Retinal pigment epithelial cell (primary cell): ENCODE measurements at places on chromosomes 5 and 9.

DNA sequence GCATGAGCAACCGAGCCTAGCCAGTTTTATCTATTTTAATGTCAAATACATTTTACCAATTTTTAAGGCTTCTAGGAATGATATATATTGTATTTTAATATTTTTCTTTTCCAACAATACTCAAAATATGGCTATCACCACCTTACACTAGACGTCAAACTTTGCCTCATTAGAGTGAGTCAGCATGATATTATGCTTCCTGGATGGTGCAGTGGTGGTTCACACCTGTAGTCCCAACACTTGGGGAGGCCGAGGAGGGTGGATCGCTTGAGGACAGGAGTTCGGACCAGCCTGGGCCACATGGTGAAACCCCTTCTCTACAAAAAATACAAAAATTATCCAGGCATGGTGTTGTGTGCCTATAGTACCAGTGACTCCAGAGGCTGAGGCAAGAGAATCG, 7.3 kb upstream of the CDC14B start:
- no peak for DNase-seq

DNA sequence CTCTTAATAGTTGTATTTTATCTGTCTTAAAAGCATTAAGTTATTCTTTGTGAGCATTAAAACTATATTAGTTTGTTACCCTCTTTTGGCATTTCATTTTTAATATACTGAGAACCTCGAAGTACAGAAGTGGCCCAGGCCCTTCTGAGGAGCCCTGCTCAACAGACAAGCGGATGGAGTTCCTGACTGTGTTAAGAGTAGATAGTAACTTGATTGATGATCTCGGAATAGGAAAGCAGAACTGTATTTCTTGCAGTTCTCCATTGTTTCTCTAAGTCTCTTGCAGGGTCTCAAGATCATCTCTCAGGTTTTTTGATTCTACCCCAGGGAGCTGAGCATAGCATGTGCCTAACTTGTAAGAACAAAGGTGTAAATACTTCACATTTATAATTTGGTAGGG, 139.6 kb downstream of the SMARCA2 start:
- DNase-seq: no peak

DNA sequence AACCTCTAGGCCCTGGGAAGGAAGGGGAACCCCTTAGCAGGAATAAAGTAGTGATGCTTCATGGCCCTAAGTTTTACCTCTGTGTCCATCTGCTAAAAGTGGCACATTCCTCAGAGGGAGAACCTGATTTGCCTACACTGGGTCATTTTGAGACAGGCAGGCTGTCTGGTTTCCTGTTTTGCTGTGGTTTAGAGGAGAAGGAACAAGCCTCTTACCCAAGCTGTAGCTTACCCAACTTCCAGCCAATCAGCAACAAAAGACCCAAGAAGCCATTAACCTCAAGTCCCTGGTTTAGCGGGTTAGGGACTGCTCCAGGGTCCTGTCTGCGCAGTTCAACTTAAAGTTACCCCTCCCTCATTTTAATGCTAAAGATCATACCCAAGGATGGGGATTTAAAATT, 411.0 kb downstream of the MAT2B start:
- DNase-seq: no peak

DNA sequence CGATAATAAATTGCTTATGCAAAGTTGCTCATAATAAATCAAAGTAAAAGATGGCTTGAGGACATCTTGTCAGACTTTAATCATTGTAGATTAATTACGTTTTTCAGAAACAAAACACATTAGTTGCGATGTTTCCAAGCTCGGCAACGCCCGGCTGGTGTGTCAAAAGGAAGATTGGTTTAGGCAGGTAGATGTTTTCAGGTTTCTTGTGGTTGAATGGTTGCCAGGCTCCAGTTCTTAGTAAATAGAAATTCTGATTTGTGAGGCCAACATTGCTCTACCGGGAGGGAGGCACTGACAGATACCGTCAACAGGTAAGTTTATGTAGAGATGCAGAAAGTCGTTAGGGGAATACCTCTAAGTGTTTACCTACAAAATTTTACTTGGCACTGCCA, 280.3 kb downstream of the NPR3 start:
- no peak for DNase-seq

GRCh38 chr9:115275753-115276152, 157.8 kb upstream of the TNC start:
- no peak for DNase-seq

DNA sequence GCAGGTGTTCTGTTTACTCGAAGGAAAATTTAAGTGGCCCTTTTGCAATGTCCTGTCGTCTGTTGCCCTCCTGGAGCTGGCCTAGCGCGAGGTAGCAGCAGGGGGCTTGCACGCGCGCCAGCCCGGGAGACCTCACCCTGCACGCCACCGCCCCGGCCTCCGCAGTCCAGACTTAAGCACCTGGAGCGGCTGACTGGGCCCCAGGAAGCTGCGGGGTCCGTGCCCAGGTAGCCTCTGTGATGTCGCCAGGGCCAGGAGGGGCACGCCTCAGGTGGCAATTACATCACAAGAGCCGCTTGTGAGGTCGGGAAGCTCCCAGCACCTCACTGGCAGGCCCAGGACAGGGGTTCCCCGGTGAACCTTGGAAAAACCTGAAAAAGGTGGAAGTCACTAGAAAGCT, at the start of gene SAXO1:
SAXO1 (minus strand) TSS at position 195 of the 400 bp plus-strand sequence. CDS start 301 bp downstream, outside the sequence.
- no peak for DNase-seq

DNA sequence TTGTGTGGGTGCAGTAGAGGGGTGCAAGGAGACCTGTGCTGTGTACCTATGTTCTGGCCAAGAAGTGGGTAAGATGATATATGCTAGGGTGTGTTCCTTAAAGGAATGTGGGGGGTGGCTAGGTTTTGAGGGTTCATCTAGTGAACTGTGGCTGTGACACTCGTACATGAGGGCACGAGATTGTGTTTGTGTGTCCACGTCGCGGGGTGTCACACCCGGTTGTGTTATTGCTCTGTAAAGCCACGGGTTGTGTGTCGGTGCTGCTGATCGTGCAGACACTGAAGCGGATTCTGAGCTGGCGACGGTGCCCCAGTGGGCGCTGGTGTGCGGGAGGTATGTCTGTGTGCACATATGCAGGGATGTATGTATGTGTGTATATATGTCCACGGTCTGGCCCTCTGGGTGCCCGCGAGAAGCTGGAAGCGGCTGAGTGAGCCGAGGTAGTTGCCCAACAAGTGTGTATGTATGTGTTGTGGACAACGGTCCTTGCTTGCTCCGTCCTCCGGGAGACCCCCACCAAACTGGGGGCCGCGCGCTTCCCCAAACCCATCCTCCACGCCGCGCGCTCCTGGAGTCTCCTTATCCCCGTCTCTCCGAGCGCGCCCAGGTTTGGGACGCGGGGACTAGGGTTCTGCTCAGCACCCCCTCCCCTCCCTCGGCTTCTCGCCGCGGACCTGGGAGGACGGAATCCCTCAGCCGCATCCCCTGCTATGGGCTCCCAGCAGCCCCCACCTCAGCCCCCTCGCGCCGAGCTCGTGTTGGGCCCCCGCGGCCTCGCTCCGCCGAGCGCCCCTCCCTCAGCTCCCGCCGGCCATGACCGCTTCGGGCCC, 639 bp downstream of the PCDH1 start:
- no peak for DNase-seq

DNA sequence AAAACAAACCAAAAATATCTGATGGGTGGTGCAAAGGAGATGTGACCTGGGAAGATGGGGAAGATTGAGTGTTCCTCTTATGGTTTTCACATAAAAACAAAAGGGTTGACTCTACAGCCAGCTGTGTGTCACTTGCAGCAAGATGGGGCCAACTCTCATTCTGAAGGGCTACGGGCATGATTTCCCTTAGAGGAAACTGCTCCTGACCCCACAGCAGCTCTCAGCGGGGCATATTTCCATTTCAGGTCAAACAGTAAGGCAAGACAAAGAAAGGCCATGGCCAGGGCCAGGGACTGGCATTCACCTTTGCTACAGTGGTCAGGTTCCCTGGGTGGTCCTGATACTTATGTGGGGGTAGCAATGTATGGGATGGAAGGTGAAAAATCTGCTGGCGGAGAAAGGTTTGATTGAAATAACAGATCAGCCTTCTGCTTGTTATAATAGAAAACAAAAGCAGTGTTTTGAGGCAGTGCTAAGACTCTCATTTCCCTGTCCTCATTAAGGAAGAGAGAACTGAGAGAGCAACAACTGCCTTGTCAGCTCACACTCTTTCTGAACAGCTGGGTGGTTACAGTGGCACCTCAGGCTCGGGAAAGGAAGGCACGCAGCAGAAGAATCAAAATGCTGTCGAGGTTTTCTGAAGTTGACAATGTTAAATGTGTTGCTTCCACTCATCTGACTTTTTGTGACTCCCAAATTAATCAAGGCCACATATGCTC, 120.7 kb upstream of the PCA3 start:
- no peak for DNase-seq

DNA sequence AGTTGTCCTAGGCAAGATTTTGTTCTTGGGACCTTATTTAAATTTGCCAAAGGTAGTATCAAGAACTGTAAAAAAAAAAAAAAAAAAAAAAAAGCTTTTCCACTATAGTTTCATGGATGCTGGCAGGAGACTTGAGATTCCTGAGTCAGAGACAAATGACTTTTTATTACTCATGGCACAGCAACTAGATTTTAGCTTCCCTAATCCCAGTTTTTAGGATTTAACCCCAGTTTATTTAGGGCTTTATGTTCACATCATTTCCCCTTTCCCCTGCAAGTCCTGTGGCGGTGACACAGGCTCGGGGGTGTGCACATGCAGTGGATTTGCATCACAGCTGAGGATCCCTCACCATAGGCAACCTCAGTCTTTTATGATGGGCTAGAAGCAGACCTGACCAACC, 144.9 kb downstream of the GOLPH3 start:
- DNase-seq: no peak

DNA sequence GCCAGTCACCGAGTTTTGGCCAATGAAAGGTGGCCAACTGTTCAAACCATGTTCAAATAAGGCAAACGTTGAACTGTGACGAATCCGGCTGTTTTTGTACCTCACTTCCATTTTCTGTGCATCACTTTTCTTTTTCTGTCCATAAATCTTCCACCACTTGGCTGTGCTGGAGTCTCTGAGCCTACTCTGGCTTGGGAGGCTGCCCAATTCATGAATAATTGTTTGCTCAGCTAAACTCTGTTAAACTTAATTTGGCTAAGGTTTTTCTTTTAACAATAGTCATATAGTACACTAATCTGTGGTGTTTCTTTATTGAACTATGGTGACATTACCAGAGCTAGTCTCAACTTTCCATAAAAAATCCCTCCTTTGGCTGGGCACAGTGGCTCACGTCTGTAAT, 11.3 kb downstream of the NIM1K start:
- DNase-seq: no peak

DNA sequence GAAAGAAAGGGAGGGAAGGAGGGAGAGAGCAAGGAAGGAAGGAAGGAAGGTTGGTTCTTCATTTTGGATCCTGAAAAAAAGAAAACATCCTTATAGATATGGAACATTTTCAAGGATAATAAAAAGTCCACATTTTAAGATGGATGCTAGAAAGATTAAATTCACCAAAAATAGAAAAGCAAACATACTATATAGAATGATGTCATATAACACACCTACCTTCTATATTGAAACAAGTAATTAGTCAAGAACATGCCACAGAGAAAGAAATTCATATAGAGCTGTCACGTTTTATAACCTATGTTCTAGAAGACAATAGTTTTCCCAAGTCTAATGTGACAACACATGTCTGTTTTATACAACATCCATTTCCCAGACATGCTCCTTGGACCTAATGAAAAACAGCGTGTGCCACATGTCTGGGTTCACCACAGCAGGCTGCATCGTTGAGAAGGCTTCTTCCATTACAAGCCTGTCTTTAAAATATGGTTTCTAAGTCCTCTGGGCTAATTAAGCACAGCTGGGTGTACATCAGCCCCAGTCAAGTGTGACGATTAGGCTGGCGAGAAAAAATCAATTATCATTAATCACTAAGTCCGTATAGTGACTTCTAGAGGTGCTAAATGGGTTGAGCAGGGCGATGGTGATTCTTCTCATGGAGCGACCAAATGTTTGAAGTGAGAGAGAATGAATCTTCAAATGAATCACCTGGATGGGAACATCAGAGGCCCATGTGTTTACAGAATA, 301.8 kb downstream of the TLE1 start:
- no peak for DNase-seq

DNA sequence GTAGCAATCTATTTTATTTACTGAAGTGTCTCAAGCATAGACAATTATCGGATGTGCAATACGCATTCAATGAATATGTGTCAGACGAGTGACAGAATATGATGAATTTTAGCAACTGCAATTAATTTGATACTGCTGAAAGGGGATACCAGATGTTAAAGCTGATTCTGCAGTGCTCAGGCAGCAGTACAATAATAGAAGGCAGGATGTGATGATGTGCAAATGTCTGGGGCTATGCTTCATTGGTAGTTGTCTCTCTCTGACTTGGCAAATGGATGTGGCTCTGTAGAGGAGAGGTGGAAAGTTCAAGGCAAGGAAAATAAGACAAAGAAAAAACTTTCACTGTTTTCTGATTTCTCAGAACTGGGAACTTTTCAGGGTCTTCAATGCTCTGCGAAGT, 721.2 kb downstream of the CDH18 start:
- DNase-seq: no peak

DNA sequence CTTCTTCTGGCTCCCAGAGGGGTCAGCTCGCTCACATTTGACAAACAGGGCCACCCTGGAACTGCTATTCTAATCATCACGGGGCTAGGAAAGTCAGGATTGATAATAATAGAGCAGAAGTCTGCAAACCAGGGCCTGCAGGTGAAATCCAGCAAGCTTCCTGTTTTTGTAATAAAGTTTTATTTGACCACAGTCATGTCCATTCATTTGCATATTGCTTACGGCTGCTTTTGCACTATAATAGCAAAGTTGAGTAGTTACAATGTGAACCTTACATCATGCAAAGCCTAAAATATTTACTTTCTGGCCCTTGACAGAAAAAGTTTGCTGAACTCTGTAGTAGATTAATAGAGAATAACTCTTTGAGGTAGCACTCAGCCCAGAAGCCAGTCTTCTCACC, 63.2 kb upstream of the CTXN3 start:
- no peak for DNase-seq

DNA sequence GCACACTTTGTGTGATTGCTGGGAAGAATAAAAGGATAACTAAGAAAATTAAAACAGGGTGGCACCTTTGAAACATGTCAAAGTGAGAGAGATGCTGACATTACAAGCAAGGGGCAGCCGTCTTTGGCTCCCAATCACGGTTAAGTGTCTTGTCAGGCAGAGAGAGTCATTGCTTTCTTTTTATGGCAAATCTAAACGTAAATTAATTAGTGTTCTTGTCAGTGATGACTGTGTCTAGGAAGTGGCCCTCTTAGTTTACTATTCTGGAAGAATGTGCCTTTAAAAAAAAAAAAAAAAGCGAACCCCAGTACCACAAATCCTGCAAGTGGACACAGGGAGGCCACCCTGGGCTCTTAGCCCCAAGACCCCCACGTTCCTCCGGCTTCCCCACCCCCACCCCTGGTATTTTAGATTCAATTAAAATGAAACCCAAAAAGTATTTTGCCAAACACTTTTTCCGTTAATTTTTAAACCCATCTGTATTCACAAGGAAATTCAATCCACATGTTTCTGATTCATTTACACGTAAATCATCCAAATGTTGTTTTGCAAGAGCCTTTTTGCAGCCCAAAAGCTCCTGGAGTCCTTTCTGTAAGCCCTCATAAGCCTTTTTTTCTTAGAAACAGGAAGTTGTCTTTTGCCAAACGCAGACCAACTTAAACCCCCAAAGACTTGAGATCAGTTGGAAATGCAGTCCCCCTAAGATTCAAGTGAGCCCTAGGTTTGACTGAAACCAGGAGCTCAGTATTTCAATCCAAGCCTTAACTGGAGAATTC, 399.3 kb downstream of the EBF1 start:
- DNase-seq: no peak

- DNase-seq: no peak
These were observed 154.4 kb downstream of the MACROH2A1 start for GRCh38 chr5:135244620-135245021.

- no peak for DNase-seq
These were observed 37.8 kb upstream of the ANKH start for GRCh38 chr5:14909369-14909768.

GRCh38 chr9:16661816-16662215, 208.7 kb downstream of the BNC2 start:
- DNase-seq: no peak
